Stimulated activated CD8-positive, alpha-beta memory T cell treated with anti-CD3 and anti-CD28 coated beads, Interleukin-4, amount 100 ng/mL, for 1 hour (primary cell): ENCODE measurements at places on chromosomes 7 and 10.

DNA sequence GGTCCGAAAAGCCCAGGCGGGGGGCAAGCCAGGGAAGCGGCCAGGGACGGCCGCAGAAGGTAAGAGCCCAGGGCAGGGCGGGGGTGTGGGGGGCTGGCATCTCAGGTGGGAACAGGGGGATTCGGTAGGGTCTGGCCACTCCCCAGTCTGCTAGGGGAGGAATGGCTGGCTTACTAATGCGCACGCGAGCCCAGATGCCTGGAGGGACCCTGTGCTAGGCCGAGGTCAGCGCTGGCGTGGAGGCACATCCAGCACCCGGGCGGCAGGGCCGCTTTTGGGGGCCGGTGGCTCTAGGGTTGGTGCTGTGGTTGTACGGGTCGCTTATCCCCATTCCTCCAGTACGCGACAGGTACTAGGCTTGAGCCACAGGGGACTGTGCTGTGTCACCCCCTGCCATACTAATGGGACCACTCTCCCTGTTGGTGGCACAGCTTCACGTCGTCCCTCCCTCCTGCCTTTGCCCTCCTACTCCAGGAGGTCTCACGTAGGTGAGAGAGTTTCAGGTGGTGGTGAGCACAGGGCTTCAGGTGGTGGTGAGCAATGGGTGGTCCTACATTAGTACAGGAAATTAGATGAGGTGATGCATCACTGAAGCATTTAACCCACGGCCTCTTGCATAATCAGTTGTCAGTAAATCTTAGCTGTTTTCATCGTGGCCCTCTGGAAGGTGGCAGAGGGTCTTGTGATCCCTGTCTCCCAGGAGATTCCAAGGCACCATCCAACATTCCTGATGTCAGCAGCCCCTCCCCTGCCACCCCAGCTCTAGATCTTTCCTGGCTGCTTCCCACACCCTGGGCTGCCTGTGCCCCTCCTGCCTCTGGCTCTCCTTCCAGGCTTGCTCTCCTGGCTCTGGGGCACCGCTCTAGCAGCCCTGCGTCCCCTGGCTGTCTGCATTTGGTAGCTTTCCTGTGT, 971 bp downstream of the AEBP1 start:
- DNase-seq: no peak

- DNase-seq: no peak
Measured at GRCh38 chr7:7542251-7542835, 6.7 kb upstream of the COL28A1 start.

DNA sequence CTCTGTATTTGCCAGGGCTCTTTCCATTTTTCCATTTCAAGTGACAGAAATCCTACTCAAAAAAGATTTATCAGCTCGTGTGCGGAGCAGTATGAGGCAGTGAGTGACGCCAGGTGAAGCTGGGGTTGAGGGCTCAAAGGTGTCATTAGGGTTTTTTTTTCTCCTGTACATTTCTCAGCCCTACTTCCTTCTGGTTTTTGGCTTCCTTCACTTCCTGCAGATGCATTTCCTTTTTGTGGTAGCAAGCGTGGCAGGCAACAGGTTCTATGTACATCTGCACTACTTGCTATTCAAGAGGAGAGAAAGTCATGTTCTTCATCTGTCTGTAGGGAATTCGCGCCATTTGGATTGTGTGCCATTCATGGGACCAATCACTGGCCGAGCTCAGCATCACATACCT, 52.8 kb upstream of the AOAH start:
- DNase-seq: no peak

- DNase-seq: no peak
Measured at GRCh38 chr10:79417731-79418130, 27.7 kb downstream of the ZCCHC24 start.

DNA sequence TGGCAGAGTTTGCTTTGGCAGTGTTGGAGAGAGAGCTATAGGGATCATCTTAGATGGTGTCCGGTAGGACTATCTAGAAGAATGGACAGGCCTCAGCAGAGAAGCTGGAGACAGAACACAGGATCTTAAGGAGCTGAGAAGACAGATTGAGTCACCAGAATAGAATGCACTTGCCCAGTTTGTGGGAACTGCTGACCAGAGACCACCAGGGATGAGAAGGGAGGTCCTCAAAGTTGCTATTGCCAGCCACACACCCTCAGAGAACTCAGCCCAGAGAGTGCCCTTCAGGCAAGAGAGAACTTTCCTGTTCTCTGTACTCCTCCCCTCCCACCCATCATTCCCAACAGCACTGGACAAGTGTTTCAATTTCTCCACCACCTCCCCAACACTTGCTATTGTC, 25.3 kb upstream of the GALNT11 start:
- no peak for DNase-seq
